ENCODE measurements at places on chromosomes 16 and 17. TPM values are rescaled to one million over a fixed set of nuclear protein-coding genes. Genes with fewer than 3 reads are reported as not detected.

The PRSS33 gene
- not detected for total RNA-seq

The ESRP2 gene
- total RNA-seq, result 1.1 TPM

The TEX19 gene
- not detected for total RNA-seq

The KRT13 gene
- total RNA-seq, result not detected

The VMO1 gene
- not detected for total RNA-seq

The SREBF1 gene
- 113 TPM for total RNA-seq

The PRSS53 gene
- 6.1 TPM for total RNA-seq

The KRTAP4-6 gene
- total RNA-seq, result not detected

The UNC13D gene
- total RNA-seq, result not detected

The RAC3 gene
- total RNA-seq, result 32.6 TPM

The GNGT2 gene
- total RNA-seq, result not detected

The PRSS8 gene
- total RNA-seq, result not detected

The LRRC46 gene
- not detected for total RNA-seq

The SEZ6L2 gene
- total RNA-seq, result 31.1 TPM

The CCDC154 gene
- total RNA-seq, result not detected

The SPATA33 gene
- total RNA-seq, result 2.9 TPM

The CIAPIN1 gene
- total RNA-seq, result 34.2 TPM

The BANP gene
- total RNA-seq, result 20.9 TPM

The TBC1D28 gene
- not detected for total RNA-seq

The CDRT15 gene
- total RNA-seq, result not detected

The SLFN12 gene
- 33.0 TPM for total RNA-seq

The KRT33A gene
- total RNA-seq, result not detected

The TANGO6 gene
- total RNA-seq, result 9.9 TPM

The CEP295NL gene
- 0.49 TPM for total RNA-seq

The KRT33B gene
- not detected for total RNA-seq

The KRTAP2-3 gene
- total RNA-seq, result not detected

The TCAP gene
- not detected for total RNA-seq

The TRPV3 gene
- total RNA-seq, result 9.2 TPM

The TMEM238L gene
- total RNA-seq, result not detected

The TSNAXIP1 gene
- total RNA-seq, result 0.97 TPM

The SMPD3 gene
- not detected for total RNA-seq

The GAS7 gene
- 10.8 TPM for total RNA-seq

The LLGL2 gene
- 0.54 TPM for total RNA-seq

The WNT9B gene
- total RNA-seq, result not detected

The DLX3 gene
- not detected for total RNA-seq

The PDIA2 gene
- 0.18 TPM for total RNA-seq

The C17orf58 gene
- total RNA-seq, result 17.8 TPM

The MYO1D gene
- total RNA-seq, result 20.2 TPM

The NOXO1 gene
- total RNA-seq, result 0.32 TPM

The SLFN14 gene
- total RNA-seq, result not detected

The NPIPA7 gene
- total RNA-seq, result 19.9 TPM

The C17orf50 gene
- not detected for total RNA-seq

The SHCBP1 gene
- 6.7 TPM for total RNA-seq

The HSD17B1 gene
- 2.1 TPM for total RNA-seq

The TMEM132E gene
- not detected for total RNA-seq

The ITGAD gene
- not detected for total RNA-seq

Measured in cardiac atrium fibroblast (primary cell).